ENCODE measurements at places on chromosomes 4 and X.

GRCh38 chr4:147157860-147158701, 212.4 kb upstream of the TTC29 start:
- DNase-seq: peak; percentile 6

- no peak for DNase-seq
Observed at GRCh38 chrX:138082896-138083295, 517.0 kb downstream of the ZIC3 start.

DNA sequence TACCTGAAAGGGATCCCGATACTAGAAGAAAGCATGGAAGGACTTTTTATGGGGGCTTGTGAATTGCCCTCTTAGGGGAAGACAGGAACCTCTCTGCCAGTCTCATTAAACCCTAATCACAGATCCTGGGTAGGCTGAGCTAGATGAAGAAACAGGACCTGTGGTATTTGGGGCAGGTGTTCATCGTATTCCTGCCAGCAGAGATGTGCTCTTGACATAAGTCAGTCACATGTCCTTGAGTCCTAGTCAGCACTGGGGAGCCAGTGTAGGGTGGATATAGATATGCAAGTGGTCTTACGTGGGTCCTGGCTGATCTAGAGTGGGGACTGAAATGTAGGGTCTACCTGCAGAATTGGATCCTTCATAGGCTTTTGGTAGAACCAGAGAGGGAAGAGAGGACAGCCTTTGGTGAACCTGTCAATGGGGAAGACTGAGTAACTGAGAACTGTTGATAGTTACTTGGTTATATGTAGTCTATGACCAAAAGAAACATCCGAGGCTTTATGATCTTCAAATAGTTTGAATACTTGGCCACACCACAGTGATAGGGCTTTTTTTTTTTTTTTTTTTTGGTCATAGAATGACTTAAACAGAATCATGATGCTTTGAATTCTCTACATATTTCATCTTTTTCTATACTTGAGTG, 63.5 kb upstream of the WDR1 start:
- no peak for DNase-seq

GRCh38 chrX:15430076-15430475, 45.9 kb upstream of the VEGFD start:
- DNase-seq: no peak

DNA sequence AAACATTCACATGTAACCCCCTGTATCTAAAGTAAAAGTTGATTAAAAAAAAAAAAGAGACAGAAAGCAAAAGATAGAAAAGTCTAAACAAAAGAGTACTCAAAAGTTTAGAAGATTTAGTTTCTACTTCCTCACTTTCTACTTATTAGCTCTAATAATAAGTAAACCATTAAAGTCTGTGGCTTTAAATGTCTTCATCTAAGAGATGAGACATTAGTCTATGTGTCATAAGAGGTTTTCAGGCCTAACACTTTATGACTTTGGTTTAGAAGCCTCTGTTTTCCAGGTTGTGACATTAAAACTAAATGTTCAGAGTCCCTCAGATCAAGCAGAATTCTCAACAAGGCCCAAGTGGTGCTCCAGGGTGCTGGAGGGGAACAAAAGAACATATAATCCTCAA, 42.2 kb upstream of the GUCY1A1 start:
- no peak for DNase-seq

DNA sequence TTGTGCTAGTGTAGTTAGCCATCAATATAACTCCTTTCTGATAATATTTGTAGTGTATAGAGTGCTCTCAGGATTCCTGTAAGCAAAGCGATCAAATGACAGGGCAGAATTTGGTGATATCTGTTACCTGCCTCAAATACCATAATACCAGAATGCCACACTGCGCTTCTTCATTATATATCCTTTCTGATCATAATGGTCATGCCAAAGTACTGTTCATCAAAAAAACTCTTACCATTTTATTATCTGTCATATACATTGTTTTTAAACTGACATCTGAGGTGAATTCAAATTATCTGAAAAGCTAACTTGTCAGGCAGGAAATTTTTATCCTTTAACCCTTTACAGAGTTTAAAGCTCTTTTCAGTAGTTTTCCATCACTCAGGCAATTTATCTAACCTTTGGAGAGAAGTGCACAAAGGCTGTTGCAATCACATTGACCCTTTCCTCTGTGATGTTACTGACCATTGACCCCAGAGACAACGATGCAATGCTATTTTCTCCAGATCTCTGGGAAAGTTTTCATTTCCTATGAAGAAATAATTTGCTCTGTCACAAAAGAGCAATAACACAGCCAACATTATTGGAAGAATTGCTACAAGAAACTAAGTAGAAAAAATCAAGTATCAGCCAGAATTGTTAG, 37.4 kb downstream of the UGT2B4 start:
- DNase-seq: no peak

- no peak for DNase-seq
Observed at GRCh38 chr4:74447636-74448233, 2.8 kb downstream of the AREG start.

- DNase-seq: no peak
Observed at GRCh38 chr4:184413261-184414046, 60.9 kb downstream of the IRF2 start.

- no peak for DNase-seq
Observed at GRCh38 chr4:25080571-25080970, 49.8 kb upstream of the LGI2 start.

DNA sequence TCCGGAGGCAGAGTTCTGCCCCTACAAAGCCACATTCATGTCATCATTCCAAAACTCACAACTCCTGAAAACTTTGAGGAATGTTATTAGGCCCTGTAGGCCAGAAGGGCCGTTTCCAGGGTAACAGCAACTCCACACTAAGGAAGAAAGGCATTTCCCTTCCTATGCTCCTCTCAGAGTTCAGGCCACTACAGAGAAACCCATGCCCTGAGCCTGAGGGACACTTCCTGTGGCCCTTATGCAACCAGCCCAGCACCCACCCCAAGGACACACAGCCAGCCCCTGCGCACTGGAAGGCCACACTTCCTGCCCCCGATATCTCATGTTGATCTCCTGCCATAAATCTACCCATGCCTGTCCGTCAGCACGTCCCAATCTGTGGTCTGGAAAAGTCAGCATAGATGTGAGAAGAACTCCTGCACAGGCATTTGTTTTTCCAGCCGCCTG, 289.3 kb downstream of the BCOR start:
- DNase-seq: no peak

Measured in cortex of kidney (tissue), 1 donor.